Gastroesophageal sphincter (tissue), 4 donors: ENCODE measurements at places on chromosomes 13 and 19.

- no peak for ATAC-seq
These were observed at the start of gene MYPOP for GRCh38 chr19:45901912-45902650. Gene MYPOP (minus strand): TSS chr19:45902613. CDS start chr19:45901773, 840 bp downstream.

GRCh38 chr13:78700121-78700910 is 41.4 kb upstream of the OBI1 start:
- no peak for ATAC-seq

- no peak for ATAC-seq
These were observed 5.9 kb downstream of the DOHH start for GRCh38 chr19:3494559-3494958.

GRCh38 chr19:39310558-39311311 is 9.9 kb downstream of the LRFN1 start:
- no peak for ATAC-seq

GRCh38 chr19:33285441-33285927 is 16.9 kb downstream of the CEBPA start:
- no peak for ATAC-seq

GRCh38 chr13:31885994-31886393 is 145.6 kb upstream of the FRY start:
- no peak for ATAC-seq

GRCh38 chr19:15276620-15277215 is 44.5 kb upstream of the EPHX3 start:
- ATAC-seq: no peak

DNA sequence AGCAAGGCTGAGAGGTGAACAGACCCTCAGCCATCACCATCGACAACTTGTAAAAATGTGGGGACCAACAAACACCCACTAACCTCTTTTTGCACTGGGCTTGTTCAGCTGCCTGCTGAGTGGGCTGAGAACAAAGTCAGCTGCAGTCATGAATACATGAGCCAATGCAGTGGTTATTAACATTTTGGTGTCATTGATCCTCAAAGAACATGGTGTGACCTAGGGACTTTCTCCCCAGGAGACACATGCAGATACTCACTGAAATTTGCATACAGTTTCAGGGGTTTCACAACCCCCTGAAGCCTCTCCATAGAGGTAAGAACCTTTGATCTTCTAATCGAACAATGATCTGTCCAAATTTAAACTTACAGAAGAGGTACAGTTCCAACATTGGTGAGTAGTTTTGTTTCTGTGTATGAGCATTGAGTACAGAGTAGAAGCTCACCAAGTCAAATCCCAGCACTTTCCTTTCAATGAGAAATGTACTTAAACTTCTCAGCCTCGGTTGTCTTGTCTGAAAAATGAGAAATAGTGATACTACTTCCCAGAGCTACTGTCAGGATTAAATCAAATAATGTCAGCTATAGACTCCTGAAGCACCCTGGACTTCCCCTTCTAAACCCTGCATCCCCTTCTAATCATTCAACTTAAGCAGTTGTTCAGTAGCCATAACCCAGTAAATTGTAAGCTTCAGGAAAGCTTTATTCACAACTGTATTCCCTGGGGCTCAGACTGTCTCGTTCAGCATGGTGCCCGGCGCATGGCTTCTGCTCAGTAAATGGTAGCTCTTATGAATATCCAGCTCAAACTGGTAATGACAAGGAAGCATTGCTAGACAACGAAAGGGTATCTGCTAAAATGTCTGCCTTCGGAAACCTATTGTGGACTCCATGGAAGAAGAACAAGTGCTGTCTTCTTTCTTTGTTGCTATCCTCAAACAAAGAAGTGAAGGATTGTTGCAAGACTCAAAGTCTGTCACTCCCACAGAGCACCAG is 148.7 kb downstream of the FOXO1 start:
- no peak for ATAC-seq

DNA sequence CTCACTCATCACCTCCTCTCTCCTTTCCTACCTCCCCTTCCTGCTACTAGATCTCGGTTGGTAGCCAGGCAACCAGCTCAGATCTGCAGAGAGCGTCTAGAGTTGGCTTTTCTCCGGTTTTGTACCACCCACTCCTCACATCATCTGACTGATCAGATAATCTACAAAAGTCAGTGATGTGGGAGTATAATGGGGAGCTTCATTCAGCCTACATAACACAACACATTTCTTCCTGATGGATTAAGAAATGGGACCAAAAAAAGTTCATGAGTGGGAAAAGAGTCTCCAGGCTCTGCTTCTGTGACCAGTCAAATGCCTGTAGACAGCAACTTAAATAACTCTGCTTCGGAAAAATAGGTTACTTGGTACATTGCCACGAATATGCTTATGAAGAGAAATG is 279.8 kb downstream of the DCLK1 start:
- ATAC-seq: no peak

DNA sequence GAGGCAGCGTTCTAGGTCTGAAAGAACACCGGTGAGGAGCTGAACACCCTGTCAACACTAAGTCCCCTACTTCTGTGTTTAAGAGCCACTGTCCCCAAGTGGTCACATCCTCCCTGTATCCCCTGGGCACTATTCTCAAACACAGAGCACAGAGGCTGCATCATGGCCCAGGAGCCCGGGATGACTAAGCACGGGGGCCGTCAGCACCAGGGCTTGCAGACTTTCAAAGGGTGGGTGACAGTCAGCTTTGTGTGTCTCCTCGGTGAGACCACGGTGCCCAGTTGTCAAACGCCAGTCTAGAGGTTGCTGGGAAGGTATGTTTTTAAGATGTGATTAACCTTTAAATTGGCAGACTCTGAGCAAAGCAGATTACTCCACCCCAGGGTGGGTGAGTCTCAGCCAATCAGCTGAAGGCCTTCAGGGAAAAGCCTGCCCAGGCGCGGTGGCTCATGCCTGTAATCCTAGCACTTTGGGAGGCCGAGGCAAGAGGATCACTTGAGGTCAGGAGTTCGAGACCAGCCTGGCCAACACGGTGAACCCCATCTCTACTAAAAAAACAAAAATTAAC is 8.0 kb downstream of the MAP2K2 start:
- no peak for ATAC-seq

GRCh38 chr13:24232474-24232873 is 72.0 kb downstream of the SPATA13 start:
- no peak for ATAC-seq

- peak; percentile 28 for ATAC-seq
These were observed 29.0 kb downstream of the CARS2 start for GRCh38 chr13:110676595-110677587.

DNA sequence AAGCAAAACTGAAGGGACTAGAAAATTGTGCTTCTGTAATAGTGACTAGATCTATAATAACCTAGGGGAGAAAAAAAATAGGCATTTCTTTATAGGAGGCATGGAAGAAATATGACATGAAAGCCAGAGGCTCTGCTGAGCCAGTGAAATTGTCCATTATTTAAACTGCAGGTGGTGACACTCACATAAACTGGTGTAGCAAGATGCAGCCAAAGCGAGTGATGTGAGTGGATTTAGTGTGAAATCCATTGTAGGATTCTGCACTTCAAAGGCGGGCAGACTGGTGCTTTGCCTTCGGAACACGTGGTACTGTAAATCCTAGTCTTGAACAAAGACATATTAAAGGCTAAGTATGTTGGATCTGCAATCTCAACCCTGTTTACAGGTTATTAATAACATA is 361.9 kb downstream of the TBC1D4 start:
- ATAC-seq: no peak

DNA sequence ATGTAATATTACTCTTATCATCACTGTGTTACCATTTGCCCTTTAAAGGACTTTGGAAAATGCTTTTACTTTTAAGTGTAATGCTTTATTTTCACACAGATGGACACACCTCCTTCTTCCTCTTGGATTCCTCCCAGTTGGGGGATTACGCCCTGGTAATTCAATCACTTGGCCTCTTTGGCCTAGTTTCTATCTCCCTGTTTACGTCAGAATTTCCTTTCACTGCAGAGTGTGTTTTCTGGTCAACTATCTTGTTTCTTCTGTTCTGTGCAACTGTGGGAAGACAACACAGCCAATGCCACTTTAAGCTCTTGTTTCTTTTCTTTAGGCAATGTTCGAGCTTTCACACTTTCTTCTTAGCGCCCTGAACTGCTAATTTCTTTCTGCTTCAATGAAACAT is 257.3 kb upstream of the MAB21L1 start:
- peak; percentile 53 for ATAC-seq

- ATAC-seq: no peak
These were observed 3.3 kb upstream of the SYCN start for GRCh38 chr19:39207293-39207836.

DNA sequence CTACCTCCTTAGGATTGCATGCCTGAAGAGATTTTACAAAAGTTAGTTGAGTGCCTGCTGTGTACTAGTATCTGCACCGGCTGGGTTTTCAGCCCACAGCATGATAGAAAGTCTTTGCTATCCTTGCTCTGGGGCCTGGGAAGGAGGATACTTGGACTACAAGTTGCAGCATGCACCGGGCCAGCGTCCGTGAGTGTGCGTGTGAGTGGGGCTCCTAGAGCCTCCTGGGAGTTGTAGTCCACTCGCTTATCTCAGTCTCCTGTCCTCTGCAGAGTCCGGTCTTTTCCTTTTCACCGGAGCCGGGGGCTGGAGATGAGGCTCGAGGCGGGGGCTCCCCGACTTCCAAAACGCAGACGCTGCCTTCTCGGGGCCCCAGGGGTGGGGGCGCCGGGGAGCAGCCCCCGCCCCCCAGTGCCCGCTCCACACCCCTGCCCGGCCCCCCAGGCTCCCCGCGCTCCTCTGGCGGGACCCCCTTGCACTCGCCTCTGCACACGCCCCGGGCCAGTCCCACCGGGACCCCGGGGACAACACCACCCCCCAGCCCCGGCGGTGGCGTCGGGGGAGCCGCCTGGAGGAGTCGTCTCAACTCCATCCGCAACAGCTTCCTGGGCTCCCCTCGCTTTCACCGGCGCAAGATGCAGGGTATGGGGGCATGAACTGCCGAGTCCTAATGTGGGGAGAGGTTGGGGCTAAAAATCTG is 20.6 kb downstream of the BRSK1 start:
- ATAC-seq: no peak

GRCh38 chr19:32396046-32396652 is 9.4 kb upstream of the DPY19L3 start:
- ATAC-seq: no peak

DNA sequence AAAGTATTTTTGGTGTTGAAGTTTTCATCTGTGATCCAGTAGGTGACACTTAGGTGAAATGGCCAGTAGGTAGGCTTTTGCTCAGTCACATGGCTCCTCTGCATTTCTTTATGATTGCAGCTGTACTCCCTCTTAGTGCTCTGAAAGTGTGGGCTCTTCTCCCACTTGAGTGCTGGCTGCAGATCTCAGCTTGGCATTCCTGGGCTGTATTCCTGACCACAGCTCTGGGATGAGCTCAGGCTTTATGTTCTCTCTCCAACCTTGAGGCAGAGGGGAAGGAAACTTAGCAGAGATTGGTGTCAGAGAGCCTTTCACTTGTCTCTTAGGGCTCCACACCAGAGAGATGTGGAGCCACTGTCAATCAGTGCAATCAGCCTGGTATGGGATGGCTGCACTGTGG is 254.3 kb downstream of the NDFIP2 start:
- ATAC-seq: no peak

- no peak for ATAC-seq
These were observed 829 bp upstream of the ATCAY start for GRCh38 chr19:3879656-3880055.

DNA sequence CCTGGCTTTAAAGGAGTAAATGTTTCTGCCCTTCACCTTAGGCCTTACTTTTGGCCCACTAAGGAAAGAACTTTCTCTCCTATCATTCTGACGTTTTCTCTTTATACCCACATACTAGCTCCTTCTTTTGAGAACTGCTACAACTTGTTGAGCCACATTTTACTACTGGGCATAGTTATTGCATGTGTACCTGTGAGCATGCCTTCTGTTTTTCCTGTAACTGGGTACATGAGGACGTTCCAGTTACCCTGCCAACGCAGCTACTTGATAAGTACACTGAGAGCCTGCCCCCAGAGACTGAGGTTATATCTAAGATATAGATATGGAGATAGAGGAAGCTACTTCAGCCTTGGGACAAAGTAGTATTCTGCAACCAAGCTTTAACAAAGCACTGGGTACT is 3.5 kb downstream of the CCDC169 start:
- ATAC-seq: no peak

DNA sequence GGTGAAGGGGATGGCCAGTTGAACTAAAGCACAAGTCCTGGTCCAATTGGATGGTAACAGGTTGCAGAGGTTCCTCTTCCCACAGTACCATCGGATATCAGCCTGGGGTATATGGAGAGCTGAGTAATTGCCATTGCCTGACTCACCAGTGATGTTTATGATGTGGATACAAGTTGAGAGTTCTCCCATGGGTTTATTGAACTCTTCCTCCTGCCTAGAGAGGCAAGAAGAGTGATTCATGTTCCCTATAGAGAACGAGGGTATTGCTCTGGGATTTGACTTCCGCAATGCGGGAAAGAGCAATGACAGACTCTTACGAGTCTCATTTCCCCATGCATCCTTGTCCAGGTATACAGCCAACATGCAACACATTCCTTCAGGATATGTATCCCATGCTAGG is 111.3 kb upstream of the PCDH9 start:
- ATAC-seq: no peak

GRCh38 chr13:20332361-20333096 is 100.4 kb upstream of the GJB6 start:
- ATAC-seq: peak; percentile 61

GRCh38 chr19:1257475-1258162 is 9.2 kb downstream of the MIDN start:
- no peak for ATAC-seq
